Suppressor macrophage (primary cell): ENCODE measurements at places on chromosomes 11 and 22.
A peak's percentile ranks its signal among the peaks of the same experiment; 100 is the strongest.

GRCh38 chr22:28442264-28442710, 237.4 kb downstream of the TTC28 start:
- peak; percentile 91 for DNase-seq

GRCh38 chr22:35643991-35644390, 4.3 kb upstream of the APOL6 start:
- DNase-seq, result no peak

- no peak for DNase-seq
Measured at GRCh38 chr22:25395468-25395867, 169.0 kb upstream of the GRK3 start.

GRCh38 chr11:18397921-18398320, 3.6 kb downstream of the LDHA start:
- no peak for DNase-seq

DNA sequence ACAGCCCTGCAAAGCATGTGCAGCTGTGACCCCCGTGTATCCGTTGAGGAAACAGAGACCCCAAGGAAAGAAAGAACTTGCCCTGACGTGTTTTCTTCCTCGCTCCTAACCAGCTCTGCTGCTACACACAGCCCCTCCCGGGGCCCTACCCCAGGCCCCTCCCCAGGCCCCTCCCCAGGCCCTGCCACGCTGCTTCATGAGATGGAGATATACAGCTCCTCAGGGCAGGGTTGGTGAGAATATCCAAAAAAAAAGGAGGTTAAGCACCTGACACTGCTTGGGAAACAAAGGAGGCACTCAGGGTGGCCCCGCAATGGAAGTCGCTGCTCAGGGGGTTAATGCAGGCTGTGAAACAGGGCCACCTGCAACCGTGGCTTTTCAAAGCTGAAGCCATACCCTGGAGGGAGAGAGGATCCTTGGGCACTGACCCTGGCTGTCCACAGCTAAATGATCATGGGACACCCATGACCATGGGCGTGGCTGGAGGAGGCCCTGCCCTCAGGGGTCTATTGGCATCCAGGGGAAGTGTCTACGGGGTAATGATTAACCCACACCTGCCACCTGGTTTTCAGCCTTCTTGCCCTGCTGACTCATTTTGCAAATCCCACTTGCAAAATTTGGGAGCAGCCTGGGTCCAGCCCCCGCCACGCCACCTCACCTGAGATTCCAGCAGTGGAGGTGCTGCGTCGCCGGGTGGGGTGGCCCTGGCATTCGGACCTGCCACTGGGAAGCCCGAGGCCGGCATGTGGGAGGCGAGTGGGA, 112.1 kb upstream of the ANO1 start:
- DNase-seq, result no peak

GRCh38 chr11:35009944-35010342, 93.5 kb downstream of the PDHX start:
- no peak for DNase-seq
